ENCODE measurements at places on chromosomes 13 and 19.

DNA sequence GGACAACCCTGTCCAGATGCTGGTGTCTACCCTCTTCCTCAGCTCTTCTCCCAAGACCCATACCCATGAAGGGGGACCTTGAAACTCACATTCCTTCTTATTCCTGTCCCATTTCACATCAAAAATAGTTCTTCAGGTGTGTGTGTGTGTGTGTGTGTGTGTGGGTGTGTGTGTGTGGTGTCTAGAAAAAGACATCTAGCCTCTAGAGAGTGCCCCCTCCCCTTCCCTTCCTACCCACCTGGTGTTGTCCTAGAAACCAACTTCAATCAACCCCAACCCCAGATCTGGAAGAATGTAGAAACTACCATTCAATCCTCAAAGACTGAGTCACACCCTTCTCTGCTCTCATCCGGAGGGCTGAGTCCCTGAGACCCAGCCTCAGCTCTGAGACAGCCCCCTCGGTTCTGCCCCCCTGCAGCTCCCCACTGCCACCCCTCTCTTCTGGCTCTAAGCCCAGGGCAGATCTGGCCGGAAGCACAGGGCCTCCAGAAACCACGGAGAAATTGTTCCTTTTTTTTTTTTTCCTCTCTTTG lies 3.5 kb downstream of the KCNN4 start:
- DNase-seq: peak; percentile 38

- DNase-seq: peak; percentile 74
Measured at GRCh38 chr19:51784922-51785690, 9.9 kb upstream of the FPR3 start.

DNA sequence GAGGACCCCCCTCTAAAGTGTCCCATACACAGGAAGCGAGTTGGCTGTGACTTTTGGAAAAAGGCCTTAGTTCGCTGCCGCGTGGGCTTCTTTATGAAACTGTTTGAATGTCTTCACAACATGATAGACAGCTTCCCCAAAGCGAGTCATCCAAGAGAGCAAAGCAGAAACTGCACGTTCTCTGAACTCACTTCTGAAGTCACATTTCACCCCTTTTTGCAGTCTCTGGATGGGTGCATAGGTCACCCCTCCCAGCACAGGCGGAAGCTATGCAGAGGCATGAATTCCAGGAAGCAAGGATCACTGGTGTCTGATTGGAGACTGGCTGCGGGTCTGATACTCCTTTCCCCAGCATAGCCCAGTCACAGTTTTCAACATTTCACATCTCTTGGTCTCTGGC lies 10.6 kb downstream of the GPI start:
- DNase-seq: no peak

GRCh38 chr13:36006347-36006746 lies 124.8 kb downstream of the DCLK1 start:
- no peak for DNase-seq

DNA sequence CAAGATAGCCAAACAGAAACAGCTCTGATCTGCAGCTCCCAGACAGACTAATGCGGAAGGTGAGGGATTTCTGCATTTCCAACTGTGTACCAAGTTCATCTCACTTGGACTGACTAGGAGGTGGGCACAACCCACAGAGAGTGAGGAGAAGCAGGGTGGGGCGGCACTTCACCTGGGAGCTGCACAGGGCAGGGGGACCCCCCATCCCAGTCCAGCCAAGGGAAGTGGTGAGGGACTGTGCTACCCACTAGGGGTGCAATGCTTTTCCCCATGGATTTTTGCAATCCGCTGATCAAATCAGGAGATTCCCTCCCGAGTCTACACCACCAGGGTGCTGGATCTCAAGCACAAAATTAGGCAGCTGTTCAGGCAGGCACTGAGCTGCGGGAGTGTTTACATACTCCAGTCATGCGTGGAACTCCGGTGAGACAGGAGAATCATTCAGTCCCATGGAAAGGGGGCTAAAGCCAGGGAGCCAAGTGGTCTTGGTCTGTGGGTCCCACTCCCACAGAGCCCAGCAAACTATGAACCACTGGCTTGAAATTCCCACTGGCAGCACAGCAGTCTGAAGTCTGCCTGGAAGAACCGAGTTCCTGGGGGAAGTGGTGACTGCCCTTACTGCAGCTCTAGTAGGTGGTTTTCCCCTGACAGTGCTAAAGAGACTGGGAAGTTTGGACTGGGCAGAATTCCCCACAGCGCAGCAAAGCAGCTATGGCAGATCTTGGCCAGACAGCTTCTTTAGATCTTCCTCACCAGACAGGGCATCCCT lies 85.1 kb upstream of the UFM1 start:
- no peak for DNase-seq
